ENCODE measurements at places on chromosomes 6 and 20. TPM values are rescaled to one million over a fixed set of nuclear protein-coding genes. Genes with fewer than 3 reads are reported as not detected.
A peak's percentile ranks its signal among the peaks of the same experiment; 100 is the strongest.

DNA sequence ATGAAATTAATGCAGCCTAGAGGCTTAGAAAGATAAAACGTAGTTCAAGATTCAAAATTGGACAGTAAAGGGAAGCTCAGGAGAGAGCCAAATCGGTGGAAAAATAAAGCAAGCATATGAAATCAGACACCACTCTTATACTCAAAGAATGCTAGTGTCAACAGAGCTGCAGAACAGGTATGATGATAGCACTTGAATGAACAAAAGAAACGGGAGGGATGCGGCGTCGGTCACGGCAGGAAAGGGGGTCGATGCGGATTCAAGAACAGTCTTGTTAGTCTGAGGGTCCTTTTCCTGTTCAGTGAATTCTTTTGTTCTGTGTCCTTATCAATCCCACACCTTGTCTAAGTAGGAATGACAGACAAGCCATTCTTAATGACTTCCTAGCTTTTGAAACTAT is 114.4 kb downstream of the FOXC1 start:
- DNase-seq = no peak

DNA sequence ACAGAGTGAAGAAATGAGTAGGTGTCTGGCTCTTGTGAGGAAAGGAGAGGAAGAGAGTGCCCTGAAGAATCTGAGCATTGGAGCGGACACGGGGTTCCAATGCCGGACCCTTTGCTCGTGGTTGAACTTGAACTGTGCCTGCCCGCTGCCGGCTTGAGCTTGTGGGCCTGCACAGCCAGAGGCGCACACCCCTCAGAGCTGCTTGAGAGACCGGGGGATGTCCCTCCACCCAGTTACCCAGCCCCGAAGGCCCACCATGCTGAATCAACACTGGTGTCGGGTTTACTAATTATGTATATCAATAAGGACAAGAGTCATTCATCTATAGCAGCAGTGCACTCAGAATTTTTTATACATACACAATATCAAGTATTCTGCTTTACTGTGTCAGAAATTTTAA is 218.3 kb upstream of the CST7 start:
- DNase-seq = no peak

DNA sequence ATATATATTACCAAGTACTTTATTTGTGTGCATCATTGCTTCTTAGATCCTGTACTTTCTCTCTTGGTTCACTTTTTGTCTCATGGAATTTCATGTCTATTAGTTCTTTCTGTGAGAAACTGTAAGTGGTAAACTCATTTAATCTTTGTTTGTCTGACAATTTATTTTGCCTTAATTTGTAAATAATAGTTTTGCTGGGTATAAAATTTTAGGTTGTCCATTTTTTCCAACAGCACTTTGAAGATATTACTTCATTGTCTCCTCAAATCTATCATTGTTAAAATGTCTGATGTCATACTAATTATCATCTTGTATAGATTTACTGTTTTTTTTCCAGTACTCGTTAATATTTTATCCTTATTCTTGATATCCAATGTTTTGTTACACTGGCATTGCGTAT is 205.2 kb upstream of the CDYL start:
- no peak for DNase-seq

- no peak for DNase-seq
These were observed 4.4 kb downstream of the MYLK2 start for GRCh38 chr20:31823360-31824124.

DNA sequence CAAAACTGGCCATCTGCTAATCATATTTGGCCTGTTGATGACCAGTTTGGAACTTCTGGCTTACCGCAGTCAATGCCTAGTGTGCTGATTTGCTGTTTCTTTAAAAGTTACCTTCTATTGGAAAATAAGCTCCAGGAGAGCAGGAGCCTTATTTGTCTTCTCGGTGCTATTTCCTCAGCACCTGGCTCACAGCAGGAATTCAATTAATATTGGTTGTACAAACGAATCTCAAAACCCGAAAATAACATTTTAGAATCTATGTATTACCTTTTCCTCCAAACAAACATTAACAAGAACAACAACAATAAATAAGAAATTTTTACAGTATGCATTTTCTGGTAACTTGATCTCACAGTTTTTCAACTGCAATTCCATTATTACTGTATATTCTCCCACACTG is 1080.7 kb upstream of the MAP3K7 start:
- DNase-seq = no peak

TCFL5 gene
- 5.7 TPM for total RNA-seq

- no peak for DNase-seq
These were observed 39.1 kb upstream of the DDR1 start for GRCh38 chr6:30845183-30845582.

LY6G6D gene
- not detected for total RNA-seq

GRCh38 chr6:20367743-20368485 is 33.8 kb upstream of the E2F3 start:
- no peak for DNase-seq

TMEM244 gene
- not detected for total RNA-seq

DNA sequence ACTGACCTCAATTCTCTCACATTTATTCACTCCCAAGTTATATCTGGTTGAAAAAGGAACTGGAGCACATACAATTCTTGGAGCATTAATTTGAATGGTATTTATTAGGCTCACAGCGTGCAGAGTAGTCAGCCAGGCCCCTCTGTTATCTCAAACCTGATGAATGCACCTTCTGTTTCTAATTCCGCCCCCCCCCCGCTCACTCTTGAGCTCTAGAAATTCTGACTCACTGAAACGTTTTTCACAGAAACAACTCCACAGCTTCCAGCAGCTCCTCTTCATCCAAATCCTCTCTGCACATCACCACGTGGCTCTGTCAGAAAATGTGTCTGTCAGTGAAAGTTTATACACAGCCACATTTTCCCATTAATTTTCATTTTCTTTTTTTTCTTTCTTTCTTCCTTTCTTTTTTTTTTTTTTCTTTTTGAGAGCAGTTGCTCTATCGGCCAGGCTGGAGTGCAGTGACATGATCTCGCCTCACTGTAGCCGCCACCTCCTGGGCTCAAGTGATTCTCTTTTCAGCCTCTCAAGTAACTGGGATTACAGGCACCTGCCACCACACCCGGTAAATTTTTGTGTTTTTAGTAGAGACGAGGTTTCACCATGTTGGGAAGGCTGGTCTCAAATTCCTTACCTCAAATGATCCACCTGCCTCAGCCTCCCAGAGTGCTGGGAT is 109.4 kb downstream of the TBXT start:
- no peak for DNase-seq

GRCh38 chr6:72084992-72085569 is 198.7 kb downstream of the RIMS1 start:
- no peak for DNase-seq

DNA sequence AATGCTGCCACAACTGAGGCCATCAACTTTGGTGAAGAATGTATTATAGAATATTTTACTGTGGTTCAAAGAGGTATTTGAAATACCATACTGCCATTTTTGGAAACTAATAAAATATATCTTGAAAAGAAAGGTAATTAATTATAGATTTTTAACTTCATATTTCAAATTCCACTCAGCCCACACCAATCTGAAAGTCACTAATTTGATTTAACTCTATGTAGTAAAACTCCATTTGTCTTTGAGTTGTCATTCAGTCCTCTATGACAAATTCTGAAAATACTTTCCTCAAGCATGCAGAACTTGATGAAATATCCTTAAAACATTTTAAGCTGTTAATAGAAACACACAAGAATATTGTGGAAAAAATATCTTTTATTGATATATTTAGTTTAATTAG is 1196.7 kb upstream of the CITED2 start:
- DNase-seq = no peak

- DNase-seq = no peak
These were observed 6.4 kb upstream of the CST3 start for GRCh38 chr20:23644164-23644563.

DNA sequence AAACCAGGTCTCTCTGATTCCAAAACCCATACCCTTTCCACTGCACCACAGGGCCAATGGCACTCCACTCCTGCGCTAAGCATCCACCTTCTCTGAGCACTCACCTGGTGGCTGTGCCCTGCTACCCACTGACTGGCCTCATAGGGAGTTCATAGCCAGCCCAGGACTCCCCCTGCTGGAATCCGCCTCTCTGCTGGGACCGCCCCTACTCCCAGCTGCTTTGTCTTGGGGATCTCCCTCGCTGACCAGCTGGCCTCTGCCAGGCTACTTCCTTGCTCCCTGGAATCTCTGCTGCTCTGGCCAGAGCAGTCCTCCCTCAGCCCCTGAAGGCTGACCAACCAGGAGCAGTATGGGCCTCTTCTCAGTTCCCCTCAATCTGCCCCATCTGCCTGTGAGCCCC is 129.7 kb downstream of the FAXC start:
- DNase-seq = no peak

C20orf202 gene
- not detected for total RNA-seq

- DNase-seq = no peak
These were observed 5.5 kb upstream of the PKIB start for GRCh38 chr6:122604676-122605075.

ADAM33 gene
- not detected for total RNA-seq

DNA sequence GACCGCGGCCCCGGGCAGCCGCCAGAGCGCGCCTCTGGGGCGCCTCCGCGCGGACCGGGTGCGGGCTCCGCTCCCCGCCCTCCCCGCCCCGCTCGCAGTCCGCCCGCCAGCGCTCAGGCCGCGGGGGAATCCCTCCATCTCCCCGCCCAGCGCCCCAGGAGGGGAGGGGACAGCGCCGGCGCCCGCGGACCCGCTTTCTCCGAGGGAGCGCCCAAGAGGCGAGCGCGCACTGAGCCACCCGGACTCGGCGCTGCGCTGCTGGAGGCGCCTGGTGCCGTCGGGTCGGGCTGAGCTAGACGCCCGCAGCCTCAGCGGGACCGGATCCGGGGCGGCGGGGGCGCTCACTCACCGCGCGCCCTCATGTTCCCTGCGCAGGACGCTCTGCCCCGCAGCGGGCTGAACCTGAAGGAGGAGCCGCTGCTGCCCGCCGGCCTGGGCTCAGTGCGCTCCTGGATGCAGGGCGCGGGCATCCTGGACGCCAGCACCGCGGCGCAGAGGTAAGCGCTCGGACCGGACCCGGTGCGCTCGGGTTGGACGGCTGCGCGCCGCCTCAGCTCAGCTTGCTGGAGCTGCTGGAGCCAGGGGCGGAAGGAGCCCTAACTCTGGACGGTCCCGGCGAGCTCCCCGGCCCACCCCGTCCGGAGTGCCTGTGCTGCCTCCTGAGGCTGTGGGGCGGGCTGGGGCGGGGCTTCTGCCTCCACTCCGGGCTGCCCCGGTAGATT is 867 bp downstream of the EBF4 start:
- no peak for DNase-seq

- no peak for DNase-seq
These were observed 468.9 kb downstream of the PKHD1 start for GRCh38 chr6:51618563-51618962.

DNA sequence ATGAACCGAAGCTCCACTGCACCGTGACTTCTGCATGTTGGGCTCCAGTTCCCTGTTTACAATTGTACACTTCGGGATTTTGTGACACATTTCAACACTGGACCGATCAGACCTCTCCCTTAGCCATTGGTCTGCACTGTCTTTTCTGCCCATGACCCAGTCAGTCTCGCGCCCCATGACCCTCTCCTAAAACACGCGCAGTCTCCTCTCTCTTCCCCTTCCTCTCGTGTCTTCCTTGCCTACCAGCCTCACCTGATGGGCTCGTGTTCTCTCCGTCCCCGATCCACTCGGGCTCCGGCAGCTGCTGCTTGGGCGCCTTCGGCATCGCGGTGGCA is 535 bp upstream of the ABCF1 start:
- no peak for DNase-seq

OR12D3 gene
- not detected for total RNA-seq

- DNase-seq = no peak
These were observed 157.4 kb upstream of the LAMA2 start for GRCh38 chr6:128725271-128726233.

MYH7B gene
- not detected for total RNA-seq

DNA sequence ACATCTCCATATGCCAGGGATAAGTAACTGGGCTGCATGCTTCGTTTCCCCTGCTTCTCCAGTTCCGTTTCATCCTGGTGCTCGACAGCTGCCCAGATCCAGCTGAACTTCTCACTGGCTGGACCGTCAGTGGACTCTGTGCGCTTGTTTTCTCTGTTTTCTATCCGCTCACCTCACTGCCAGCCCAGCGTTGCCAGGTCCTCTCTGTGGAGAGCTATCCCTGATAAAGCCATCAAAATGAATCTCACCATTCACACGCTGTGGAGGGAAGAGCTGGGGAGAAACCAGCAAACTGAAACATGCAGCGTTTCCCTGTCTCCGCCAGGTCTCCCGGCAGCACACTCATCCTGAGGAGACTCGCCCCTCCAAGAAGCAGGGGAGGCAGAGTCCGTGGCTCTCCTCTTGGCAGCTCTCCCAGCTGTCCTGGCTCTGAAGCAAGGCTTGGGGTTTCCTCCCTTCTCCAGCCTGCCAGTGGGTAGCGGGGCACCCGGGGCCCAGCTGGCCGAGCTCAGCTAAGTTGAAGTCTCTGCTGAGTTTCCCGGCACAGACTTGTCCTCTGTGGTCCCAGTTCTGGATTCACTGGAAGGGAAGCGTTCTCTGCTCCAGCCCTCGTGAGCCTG is 160.9 kb downstream of the DTNBP1 start:
- DNase-seq = no peak

ATP9A gene
- 16.4 TPM for total RNA-seq

GRCh38 chr6:37092923-37093727 is 76.8 kb upstream of the PIM1 start:
- no peak for DNase-seq

- no peak for DNase-seq
These were observed 192.7 kb downstream of the KHDC1L start for GRCh38 chr6:73032586-73032985.

PRDM1 gene
- 0.14 TPM for total RNA-seq

GRCh38 chr20:34948030-34948429 is 7.6 kb downstream of the GSS start:
- peak; percentile 71 for DNase-seq

- DNase-seq = no peak
These were observed 33.2 kb upstream of the TTPAL start for GRCh38 chr20:44442298-44443070.

DNA sequence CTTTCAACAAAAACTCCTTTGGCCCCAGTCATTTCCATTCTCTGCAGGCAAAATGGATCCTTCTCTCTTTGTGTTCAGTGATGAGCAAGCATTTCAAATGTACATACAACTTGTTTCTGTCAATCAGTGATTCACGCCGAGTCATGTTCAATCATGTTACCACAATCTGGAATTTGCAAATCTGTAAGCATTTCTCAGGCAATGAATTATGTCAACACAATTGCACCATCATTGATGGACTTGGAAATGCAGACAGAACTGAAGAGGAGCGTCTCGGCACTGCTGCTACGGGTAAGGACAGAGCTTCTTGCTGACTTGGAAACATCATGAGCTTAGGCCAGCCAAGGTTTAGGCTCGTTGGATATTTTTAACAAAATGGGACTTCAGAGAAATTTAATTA is 132.8 kb upstream of the AGPAT4 start:
- DNase-seq = peak; percentile 88

Measured in epithelial cell of proximal tubule (primary cell).